Fibroblast of lung (primary cell): ENCODE measurements at places on chromosomes 3 and 15. TPM values are rescaled to one million over a fixed set of nuclear protein-coding genes. Genes with fewer than 3 reads are reported as not detected.

DNA sequence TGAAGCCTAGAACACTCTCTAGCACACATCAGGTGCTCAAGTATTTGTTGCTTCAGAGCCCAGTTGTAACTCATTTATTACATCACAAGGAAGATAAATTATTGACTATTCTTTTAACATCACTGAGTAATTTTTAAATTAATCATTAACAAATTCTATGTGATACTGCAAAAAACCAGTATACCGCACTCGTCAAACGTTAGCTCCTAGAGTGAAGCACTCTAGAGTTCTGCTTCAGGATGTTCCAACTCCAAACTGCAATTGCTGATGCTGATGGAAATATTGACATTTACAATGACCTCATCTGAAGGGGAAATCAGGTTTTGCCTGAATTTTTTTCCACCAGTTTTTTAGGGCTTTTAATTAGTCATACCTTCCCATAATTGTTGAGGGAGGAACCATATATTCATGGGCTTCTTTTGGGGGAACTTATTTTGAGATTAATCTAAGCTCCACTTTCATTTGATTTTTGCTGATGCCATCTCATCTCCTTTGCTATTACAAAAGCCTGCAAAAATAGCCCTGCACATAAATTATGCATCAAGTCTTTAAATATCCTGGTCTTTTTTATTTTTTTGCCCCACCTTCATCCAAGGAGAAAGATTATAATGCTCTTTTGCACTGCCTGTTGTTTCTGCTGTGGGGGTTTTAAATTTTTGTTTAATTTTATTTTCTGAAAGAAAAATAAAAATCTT, 123.0 kb upstream of the STAC start:
- no peaks in the 10 kb centered on the region for H3K36me3 ChIP-seq
- DNase-seq, result no peak
- no peaks in the 10 kb centered on the region for H3K4me1 ChIP-seq
- no peaks in the 10 kb centered on the region for H3K27me3 ChIP-seq
- no peak overlapping the region for H3K4me3 ChIP-seq

- H3K4me1 ChIP-seq, result no peaks in the 10 kb centered on the region
- H3K27me3 ChIP-seq, result no peaks in the 10 kb centered on the region
- DNase-seq, result no peak
- no peak overlapping the region for H3K27ac ChIP-seq
- no peaks in the 10 kb centered on the region for H3K36me3 ChIP-seq
- H3K4me3 ChIP-seq, result no peak overlapping the region
Measured at GRCh38 chr3:179949412-179949811, 87.3 kb downstream of the PEX5L start.

DNA sequence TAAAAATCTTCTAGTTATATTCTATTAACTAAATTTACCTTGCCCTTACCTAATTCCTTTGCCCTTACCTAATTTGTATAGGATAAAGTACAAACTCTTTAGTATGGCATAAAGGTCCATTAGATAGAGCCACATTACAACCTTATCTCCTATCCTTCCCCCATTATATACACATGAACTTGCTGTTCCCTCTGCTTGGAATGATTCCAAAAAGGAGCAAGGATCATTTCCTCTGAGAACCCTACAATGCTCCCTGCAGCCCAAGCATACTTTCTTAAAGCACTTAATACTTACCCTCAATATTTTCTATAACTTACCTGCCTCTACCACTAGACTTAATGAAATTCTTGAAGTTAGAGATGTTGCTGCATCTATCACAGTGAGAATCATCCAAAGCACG, 118.9 kb upstream of the CCDC54 start:
- DNase-seq, result no peak
- no peak overlapping the region for H3K27ac ChIP-seq
- no peak overlapping the region for H3K4me3 ChIP-seq
- H3K4me1 ChIP-seq, result no peaks in the 10 kb centered on the region
- H3K27me3 ChIP-seq, result no peaks in the 10 kb centered on the region

- no peaks in the 10 kb centered on the region for H3K4me1 ChIP-seq
- H3K27ac ChIP-seq, result no peak overlapping the region
- no peaks in the 10 kb centered on the region for H3K36me3 ChIP-seq
- no peaks in the 10 kb centered on the region for H3K27me3 ChIP-seq
- H3K4me3 ChIP-seq, result no peak overlapping the region
Measured at GRCh38 chr3:72519946-72520604, 328.2 kb downstream of the SHQ1 start.

GRCh38 chr15:97921296-97921865, 39.1 kb upstream of the ARRDC4 start:
- DNase-seq, result no peak
- no peaks in the 10 kb centered on the region for H3K4me1 ChIP-seq
- no peaks in the 10 kb centered on the region for H3K27me3 ChIP-seq

DNA sequence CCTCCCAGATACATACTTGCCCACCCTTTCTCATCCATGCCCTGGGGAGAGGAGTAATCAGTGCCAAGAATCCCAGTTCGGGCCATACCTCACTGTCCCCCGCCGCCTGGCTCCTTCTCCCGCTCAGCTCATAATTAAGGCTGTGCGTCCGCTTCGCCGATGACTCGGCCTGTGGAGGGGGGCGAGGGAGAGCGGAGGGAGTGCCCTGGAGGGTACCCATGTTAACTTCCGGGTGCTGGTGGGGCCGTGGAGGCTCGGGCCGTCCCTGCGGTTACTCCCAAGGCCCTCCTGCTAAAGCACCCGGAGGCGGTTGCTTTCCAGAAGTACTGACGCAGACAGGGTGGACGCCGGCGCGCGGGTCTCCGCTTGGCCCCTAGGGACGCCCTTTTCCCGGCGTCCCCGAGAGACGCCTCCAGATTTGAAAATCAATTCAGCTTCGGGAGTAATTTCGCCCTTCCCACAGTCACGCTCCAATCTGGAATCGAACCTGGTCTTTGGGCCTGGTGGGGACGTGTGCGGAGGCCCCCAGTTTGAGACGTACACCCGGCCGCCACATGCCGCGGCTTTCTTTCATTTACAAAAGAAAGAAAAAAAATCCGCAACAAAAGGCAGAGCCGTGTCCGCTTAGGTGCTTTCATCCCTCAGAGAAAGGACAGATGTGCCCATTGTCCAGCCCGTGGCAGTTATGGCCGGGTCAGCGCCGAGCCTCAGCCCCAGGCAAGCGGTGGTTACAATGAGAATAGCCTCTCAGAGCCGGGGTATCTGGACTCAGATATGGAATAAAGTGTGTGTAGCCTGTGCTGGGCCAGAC, 1.0 kb upstream of the ONECUT1 start:
- peaks cover 75% of the 10 kb centered on the region for H3K27me3 ChIP-seq
- H3K36me3 ChIP-seq, result no peaks in the 10 kb centered on the region
- no peaks in the 10 kb centered on the region for H3K4me1 ChIP-seq
- H3K4me3 ChIP-seq, result peak overlapping the region; percentile 6
- DNase-seq, result no peak

GRCh38 chr3:53668872-53669271, 174.5 kb downstream of the CACNA1D start:
- no peak overlapping the region for H3K27ac ChIP-seq
- H3K27me3 ChIP-seq, result peaks cover 4% of the 10 kb centered on the region
- H3K36me3 ChIP-seq, result no peaks in the 10 kb centered on the region

DNA sequence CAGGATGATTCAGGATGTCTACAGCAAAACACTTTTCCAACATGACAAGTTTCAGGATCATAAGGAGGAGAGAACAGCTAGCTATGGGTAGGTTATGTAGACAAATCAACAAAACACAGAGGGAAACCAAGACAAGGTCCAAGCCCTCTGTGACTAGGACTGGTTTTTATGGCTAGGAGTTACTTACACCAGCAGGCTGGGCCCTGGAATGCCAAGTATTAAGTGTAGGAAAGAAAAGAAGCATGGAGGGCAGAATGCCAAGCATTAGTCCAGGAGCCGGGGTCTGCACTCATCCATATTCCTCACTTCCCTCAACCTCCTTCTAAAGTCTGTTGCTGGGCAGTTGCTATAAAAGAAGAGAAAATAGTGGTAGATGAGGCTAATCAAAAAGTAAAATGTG, 35.3 kb upstream of the PPP2R3A start:
- no peak for DNase-seq
- H3K36me3 ChIP-seq, result no peaks in the 10 kb centered on the region
- H3K4me3 ChIP-seq, result no peak overlapping the region
- H3K4me1 ChIP-seq, result no peaks in the 10 kb centered on the region

- peak overlapping the region; percentile 81 for H3K4me3 ChIP-seq
- DNase-seq, result peak; percentile 80
- no peaks in the 10 kb centered on the region for H3K4me1 ChIP-seq
Measured at GRCh38 chr3:32392536-32393302, 1.1 kb downstream of the CMTM7 start.

DNA sequence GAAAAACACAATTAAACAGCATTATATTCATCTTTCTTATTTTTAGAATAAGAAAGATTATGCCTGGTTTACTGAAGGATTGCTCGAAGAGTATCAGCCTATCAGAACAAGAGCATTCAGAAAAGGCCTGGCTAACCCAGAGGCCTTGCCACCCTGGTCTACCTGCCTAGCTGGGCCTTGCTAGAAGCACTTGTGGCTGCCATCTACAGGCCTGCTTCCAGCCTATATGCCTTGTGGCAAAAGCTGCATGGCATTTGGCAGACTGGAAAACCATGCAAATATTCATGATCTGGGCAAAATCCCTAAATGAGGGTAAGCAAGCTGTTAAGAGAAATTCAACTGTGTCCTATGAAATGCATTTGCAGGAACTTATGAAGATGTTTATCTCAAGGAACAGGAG, 9.3 kb upstream of the ATP13A4 start:
- H3K4me1 ChIP-seq, result no peaks in the 10 kb centered on the region
- DNase-seq, result no peak
- H3K27me3 ChIP-seq, result no peaks in the 10 kb centered on the region
- H3K27ac ChIP-seq, result no peak overlapping the region

DNA sequence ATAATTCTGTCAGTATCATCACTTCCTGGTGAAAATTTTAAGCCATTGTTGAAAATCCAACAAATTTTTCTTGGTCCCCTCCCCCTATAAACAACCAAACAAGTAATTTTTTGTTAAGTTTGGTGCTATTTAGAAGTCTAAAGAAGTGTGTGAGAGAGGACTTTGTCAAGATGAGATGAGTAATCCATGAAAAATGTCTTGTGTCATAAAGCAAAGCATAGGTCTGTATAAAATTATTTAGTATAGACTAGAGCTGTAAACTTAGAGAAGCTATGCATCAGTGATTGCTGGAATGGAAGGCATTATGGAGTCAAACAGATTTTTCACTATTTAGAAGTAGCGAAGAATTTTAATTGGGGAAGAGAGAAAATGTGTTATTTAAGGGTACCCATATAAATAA, 31.4 kb downstream of the MAPK6 start:
- no peaks in the 10 kb centered on the region for H3K36me3 ChIP-seq
- H3K4me1 ChIP-seq, result peaks cover 3% of the 10 kb centered on the region
- peak; percentile 61 for DNase-seq
- no peak overlapping the region for H3K27ac ChIP-seq
- H3K27me3 ChIP-seq, result no peaks in the 10 kb centered on the region

The THSD4 gene
- total RNA-seq, result 58.0 and 95.5 TPM in 2 replicates

The ENTPD3 gene
- total RNA-seq, result under 0.01 TPM in 1 of 2 replicates, not detected in the other
